ENCODE measurements at places on chromosomes 16 and 17.

- DNase-seq: no peak
Observed at GRCh38 chr16:708959-709358, 3.4 kb upstream of the FBXL16 start.

GRCh38 chr16:81483064-81483969 is 38.7 kb downstream of the CMIP start:
- no peak for DNase-seq

- no peak for DNase-seq
Observed at GRCh38 chr17:4480929-4481898, 17.5 kb upstream of the SPNS2 start.

GRCh38 chr17:82497483-82498405 is 21.8 kb upstream of the FOXK2 start:
- no peak for DNase-seq

- DNase-seq: peak; percentile 72
Observed at GRCh38 chr17:8994319-8994718, 27.0 kb upstream of the NTN1 start.

DNA sequence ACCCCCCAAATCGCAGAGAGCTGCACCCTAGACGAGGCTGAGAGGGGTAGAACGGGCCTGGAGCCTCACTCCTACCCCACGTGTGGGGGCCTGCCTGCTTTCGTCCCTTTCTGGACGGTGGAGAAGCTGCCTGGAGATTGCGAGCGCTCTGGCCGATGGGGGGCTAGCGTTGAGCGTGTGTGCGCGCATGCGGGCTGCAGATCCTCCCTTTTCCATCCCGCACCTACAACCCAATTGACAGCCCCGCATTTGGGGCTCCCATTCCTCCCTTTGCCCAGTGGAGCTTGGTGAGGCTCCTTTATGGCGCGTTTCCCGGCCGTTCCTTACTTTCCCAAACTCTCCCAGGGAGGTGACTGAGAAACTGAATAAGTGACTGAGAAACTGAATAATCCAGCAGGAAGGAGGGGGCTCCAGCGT is 907 bp upstream of the ESRP2 start:
- DNase-seq: no peak

- no peak for DNase-seq
Observed at GRCh38 chr17:58539698-58540097, 25.3 kb upstream of the MTMR4 start.

- DNase-seq: no peak
Observed at GRCh38 chr16:73150786-73151185, 102.9 kb upstream of the ZFHX3 start.

DNA sequence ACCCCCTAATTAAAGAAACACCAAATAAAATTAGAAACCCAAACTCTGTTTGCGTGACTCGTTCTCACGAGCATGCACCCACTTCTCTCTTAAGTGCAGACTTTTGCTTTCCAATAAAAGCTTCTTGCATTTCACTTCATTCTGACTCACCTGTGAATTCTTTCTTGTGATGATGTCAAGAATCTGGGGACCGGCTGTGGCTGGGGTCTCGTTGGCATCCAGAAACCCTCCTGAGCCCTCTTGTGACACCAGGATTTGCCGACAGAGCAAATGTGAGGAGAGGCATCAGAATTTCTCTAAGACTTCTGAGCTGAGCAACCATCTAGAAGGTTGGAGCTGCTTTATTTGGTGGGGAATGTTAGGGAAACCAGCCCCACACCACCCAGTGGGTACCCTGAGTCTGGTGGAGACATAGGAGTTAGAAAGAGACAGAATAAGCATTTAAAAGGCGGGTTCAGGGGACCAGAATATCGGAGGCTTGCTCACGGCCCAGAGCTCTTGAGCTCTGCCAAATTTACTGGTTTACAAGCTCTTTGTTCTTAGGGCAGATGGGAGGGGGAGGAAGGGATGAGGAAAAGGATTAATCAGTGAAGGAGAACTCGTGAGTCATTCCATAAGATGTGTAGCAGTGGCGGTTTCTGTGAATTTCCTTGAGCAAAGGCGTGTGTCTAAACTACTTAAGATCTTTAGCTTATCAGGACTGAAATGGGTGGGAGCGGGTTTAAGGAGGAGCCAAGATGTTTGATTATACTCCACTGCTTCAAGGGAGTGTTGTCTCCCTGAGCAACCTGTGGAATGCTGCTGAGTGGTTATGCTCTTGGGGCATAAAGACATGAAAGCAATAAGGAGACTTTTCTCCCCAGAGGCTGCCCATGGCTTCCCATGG is 24.2 kb upstream of the TMC5 start:
- DNase-seq: no peak

DNA sequence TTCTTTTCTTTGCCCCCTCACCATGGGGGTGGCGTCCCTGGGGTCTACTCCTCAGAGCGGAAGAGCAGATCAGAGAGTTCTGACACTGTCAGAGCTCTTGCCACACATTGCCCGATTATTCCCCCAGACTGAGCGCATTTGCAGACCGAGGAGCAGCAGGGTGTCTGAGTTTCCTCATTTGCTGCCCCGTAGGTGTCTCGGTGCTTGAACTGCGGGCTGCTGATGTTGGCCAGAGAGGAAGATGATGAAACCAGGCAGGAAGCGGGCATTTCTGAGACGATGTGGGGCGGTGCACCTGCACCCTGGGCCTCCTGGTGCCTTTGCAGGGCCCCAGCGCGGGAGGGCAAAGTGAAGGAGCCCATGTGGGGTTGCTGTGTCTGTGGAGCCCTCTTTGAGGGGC is 55.2 kb downstream of the ARSG start:
- no peak for DNase-seq

- no peak for DNase-seq
Observed at GRCh38 chr16:86844695-86845094, 266.3 kb downstream of the FOXL1 start.

DNA sequence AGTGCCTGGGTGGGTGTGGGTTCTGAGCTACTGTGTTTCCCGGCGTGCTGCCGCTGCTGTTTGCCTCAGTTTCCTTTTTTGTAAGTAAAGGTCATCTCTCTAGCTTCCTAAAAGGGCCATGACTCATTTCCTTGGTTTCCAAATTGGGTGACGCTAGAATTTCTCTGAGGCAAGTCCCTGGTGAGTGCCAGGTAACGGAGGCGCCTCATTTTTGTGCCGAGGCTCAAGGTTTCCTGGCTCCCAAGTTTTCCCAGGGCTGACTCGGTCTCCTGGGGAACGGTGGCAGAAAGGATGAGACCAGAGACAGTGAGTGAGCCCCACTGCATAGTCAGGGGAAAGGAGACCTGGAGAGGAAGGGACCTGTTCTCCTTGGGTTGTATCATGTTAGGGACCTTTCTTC is 20.3 kb downstream of the MSI2 start:
- no peak for DNase-seq

DNA sequence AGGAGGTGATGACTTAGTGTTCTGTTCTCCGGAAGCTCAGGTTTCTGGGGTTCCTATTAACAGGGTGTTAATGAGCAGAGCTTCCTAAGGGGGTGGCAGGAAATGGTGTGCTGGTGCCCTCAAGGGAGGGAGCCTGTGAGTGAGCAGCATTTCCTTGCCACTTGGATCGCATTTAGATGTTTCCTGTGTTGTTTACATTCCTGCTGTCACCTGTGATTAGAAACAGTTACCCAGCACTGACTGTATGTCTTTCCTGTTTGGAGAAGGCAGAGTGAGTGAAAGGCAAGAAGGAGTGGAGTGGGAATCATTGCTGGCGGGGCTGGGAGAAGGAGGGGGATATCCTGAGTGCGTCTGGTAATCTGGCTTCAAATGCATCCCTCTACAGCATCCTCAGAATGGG is 214.6 kb downstream of the CCDC182 start:
- no peak for DNase-seq

DNA sequence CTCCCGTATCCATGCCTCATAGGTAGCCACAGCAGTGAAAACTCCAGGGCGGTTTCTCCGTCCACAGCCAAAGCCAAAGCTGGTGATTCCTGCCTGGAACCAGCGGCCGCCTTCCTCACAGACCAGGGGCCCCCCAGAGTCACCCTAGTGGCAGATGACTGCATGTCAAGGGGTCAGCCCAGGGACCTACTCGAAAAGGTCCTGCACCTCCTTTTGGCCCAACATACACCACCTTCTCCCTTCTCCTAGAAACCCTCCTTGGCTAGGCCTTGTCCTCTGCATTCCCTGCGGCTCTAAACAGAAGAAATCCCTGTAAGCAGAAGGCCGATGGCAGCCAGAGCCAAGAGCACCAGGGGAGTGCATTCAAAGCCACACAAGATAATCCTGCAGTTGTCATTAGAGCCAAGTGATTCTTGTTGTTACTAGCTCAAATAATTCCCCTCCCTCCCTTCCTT is 6.1 kb downstream of the PRSS36 start:
- no peak for DNase-seq

GRCh38 chr17:27526604-27527002 is 70.4 kb downstream of the KSR1 start:
- no peak for DNase-seq

DNA sequence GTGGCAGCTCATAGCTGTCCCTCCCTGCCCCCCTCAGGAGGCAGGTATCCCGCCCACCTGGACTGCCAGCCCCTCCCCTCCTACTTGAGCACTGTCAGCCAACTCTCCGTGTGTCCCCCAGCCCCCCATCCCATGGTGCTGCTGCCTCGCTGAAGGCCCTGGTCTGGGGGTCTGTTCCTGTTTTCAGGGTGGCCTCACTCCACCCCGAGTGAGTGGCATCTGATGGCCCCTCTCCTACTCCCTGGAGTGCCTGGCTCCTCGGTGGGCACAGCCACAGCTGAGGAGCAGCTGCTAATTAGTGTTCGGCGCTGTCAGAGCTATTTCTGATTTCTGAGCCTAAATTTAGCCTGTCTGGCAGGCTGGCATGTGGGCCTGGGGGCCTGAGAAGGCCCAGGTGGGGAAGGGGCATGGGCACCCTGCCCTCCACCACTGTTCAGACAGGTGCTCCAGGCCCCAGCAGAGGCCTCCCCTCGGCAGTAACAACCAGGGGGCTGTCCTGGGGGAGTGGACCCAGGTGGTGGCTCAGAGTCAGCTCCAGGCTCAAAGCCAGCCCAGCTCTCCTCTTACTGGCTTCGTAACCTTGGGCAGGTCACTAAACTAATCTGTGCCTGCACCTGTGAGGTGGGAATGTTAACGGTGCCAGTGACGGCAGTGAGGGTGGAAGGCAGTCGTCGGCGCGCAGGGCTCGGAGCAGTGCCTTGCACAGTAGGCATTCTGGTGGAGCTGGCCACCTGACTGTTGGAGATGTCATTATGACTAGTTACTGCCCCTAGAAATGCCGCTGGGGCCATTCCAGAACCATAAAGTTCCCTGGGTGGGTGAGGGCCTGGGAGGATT is 6.5 kb downstream of the FMNL1 start:
- DNase-seq: no peak

DNA sequence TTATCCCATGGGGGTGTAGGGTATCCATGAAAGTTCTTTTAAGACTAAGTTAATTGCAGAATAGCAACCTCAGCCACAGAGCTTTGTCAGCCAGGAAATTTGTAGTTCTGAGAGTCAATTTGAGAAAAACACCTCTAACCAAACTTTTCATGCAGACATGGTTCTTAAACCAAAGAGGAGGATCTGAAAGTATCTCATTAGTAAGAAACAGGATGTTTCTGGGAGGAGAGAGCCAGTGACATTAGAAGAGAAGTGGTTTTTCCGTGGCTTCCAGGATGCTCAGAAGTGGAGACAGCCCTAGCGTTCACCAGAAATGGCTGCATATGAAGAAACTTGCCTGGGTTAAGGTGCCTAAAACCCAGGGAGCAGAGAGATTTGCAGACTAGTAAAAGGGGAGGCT is 7.9 kb downstream of the GNAO1 start:
- no peak for DNase-seq

DNA sequence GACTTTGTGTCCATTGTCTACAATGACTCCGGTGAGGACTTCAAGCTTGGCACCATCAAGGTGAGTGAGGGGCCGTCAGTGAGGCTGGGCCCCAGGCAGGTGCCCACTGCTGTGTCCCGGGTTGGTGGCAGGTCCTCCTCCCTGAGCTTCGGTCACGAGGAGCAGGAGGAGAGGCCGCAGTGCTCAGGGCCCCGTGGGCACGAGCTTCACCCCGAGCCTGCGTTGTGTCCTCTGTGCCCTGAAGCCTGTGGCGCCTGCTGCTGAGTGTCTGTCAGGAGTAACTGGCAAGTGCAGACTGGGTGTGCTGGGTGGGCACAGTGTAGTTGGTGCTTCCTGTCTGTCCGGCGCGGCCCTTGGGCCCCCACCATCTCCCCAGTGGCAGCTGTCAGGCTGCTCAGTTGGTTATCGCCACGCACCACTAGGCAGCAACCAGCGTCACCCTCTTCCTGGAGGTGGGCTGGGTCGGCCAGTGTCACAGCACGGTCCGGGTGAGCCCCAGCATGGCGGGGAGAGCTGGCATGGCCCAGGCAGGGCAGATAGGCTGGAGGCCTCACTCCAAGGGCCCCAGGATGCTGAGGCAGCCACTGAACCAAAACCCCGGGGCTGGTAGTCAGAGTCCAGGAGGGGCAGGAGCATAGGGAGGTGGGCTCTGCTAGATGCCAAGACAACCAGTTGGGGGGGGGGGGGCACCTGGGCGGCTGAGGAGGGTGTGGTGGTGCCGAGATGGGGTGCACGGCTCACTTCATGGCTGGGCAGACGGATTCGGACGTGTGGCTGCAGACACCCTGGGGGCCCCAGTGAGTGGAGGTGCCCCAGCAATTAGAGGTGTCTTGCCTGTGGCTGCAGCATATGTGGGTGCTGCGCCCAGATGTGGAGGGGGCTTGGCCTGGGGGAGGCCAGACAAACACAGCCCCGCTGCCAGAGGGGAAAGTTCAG is 39.3 kb downstream of the TSC2 start:
- DNase-seq: no peak

DNA sequence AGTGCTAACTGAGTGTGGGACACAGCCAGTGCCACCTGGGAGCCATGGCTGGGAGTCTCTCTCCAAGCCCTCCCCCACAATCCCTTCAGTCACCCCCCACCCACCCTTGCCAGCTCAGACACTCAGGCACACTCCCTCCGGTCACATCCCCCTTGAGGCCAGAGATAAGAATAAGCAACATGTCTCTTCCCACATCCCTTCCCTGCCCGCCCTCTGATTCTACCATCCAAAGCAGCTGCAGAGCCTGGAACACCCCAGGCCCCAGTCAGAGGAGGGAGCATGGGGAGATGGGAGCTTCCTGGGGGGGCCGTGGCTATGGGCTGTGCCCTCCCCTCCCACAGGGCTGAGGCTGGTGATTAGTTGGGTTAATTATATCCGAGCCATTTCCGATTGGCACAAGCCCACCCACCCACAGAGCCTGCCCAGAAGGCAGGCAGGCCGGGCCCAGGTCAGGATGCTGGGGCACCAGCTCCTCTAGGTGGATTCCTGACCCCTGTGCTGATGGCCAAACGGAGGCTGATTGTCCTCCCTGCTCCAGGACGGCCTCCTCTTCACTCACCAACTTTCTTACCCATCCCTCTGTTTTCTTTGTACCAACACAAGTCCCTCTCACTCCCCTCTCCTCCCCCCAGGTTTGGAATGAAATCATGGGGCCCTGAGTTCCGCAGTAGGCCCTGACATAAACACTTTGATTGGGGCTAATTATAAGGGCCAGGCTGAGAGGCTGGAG is 28.6 kb upstream of the MEIOC start:
- DNase-seq: no peak

- DNase-seq: no peak
Observed at GRCh38 chr16:86232496-86232895, 277.8 kb upstream of the FOXF1 start.

DNA sequence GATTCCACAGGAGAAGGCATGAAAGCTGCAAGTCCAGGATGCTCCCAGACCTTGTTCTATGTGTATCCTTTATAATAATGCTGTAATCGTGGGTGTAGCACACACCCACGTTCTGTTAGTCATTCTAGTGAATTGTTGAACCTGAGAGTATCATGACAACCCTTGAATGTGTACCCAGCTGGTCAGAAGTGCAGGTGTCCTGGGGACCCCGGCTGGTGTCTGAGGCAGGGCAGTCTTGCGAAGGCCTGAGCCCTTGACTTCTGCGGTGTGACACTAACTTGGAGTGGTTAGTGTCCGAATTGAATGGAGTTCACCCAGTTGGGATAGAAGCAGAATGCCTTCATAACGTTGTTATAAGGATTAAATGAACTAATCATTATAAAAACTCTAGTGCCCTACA is 218.0 kb upstream of the TNRC6C start:
- no peak for DNase-seq
